ENCODE measurements at places on chromosomes 6 and 20.
A peak's percentile ranks its signal among the peaks of the same experiment; 100 is the strongest.

GRCh38 chr6:146017672-146018071 is 11.2 kb upstream of the GRM1 start:
- no peak for DNase-seq

DNA sequence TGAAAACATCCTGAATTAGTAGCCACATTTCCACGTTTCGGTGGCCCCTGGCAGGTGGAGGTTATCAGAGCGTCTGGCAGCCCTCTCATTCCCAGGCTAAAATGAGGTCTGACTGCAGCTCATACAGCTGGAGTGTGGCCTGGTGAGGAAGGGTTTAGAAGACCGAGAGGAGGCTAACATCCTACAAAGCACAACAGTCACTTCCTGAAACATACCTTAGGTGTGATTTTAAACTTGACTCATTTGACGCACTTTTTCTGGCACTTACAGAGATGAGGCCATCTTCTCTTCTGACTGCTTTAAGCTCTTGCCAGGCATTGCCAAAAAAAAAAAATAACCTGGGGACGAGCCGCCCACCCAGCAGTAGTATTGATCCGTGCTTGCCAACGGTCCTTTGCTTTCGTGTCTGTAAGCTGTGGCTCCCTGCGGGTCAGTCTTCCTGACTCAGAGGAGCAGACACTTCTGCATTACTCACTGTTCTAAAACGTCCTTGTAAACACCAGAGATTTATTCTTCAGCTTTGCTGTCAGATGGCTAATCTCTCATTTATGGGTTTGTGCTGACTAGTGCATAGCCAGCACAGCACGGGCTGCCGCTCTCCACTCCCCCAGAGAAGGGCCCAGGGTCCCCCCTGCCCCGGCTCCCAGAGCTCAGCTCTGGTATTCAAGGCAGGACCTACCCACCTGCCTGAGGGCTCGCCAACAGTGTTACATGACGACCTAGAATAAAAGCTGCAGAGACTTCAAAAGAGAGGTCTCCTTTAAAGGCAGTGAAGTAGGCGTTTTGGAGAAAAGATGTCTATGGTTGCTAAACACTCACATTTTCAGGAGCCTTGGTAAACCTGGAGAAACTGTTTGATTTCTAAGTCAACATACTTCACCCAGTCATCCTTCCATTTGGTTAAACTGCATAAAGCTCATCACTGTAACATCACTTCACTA is 78.5 kb upstream of the FRMD1 start:
- DNase-seq = peak; percentile 38

DNA sequence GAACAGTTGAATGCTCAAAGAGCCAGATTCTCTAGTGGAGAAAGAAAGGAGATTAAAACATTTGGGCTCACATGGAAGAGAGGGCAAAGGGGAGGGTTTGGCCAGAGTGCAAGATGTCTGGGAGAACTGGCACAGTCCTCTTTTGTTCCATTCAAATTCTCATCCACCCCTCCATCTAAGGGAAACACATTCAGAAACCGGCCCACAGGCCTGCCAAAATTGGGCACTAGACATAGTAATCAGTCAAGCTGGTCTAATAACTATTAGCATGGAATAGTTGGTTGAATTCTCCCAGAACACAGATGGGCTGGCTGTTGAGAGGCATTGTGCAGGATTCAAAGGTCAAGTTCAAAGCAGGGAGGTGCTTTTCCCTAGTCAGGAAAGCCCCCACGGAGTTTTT is 341.4 kb upstream of the IRAK1BP1 start:
- DNase-seq = no peak

DNA sequence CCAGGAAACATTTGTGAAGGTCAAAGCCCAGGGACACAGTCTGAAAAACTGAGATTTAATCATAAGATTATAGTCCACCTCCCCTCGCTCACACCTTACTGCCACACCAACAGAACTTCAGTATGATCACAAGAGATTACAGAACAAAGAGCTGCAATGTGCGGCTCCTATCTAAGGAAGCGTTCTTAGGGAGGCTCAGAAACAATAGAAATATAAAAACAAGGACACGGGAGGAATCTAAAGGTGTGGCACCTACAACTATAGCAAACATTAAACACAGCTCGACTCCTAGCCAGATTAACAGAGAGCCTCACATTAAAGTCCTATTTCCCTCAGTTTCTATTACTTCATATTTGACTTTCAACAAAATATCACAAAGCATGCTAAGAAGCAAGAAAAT is 40.4 kb upstream of the THEMIS start:
- no peak for DNase-seq

- DNase-seq = no peak
Observed at GRCh38 chr6:31661262-31662123, 915 bp upstream of the C6orf47 start.

GRCh38 chr6:114418304-114418972 is 75.6 kb upstream of the HS3ST5 start:
- no peak for DNase-seq

DNA sequence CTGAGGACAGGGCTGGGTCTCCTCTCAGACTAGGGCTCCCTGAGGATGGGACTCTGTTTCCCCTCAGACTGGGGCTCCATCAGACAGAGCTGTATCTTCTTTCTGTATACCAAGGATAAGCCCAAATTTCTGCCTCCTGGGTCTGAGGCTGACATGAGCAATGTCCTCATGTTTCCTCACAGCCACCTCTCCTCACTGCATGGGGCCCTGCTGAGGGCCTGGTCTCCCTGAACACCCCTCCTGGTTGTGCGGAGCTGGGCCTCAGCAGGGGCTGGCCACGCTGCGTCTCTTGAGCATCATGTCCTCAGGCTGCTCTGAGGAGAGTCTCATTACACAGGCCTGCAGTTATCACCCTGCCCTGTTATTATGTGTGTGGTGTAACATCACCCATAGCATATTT is 144.6 kb downstream of the LRFN2 start:
- no peak for DNase-seq

Data from nephron progenitor cell (in vitro differentiated cells).